Urinary bladder (tissue), 4 donors: ENCODE measurements at places on chromosomes 12 and 14. TPM values are rescaled to one million over a fixed set of nuclear protein-coding genes. Genes with fewer than 3 reads are reported as not detected.

DNA sequence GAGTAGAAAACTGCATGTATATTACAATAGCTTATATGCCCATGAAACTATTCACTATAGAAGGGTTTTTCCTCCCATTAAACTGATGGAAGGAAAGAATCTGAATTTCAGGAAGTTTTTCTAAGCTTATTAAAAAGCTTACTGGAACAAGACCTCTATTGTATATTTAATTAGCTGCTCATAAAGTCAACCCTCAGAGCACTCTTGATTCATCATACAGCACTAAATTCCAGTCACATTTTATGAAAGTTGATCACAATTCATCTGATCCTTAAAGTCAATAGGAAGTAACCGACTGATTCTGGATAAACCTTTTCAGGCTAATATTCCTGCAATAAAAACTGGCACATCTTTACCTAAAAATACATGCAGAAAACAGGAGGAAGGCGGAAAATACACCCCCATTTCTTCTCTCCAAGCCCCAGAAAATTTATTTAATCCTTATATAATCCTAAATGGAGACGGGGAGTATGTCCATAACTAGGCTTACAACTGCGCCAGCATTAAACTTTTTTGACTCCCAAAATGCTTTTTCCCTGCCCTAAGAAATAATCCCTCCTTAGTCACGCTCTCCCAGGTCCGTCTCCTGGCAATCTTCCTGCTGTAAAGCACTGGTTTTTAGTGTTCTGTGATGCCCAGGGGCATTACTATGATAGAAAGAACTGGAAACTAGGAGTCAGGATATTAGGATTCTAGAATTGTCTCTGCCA lies 35.3 kb downstream of the DICER1 start:
- no peak for DNase-seq

- no peak for DNase-seq
Measured at GRCh38 chr12:120581998-120582397, 796 bp upstream of the POP5 start.

- no peak for DNase-seq
Measured at GRCh38 chr14:101399737-101400517, 161.4 kb upstream of the DIO3 start.

ARHGAP9 gene
- 5.2 TPM for polyA plus RNA-seq

DNA sequence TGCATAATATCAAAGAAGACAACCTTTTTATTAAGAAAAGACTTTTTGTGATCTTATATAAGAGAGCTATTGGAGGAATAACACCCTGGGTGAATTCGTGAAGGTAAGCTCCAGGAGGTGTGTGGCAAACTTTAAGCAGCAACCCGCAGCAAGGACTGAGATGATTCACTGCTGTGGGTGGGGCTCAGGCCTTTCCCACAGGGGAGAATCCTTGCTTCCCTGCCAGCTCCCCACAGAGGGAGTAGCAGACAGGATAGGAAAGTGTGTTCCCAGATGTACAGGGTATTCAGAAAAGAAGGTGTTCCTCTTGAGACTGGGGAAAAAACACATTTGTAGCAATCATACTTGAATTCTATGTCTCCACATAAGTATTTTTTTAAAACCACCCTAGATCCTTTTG lies 9.2 kb downstream of the NDUFA12 start:
- DNase-seq: no peak

DNA sequence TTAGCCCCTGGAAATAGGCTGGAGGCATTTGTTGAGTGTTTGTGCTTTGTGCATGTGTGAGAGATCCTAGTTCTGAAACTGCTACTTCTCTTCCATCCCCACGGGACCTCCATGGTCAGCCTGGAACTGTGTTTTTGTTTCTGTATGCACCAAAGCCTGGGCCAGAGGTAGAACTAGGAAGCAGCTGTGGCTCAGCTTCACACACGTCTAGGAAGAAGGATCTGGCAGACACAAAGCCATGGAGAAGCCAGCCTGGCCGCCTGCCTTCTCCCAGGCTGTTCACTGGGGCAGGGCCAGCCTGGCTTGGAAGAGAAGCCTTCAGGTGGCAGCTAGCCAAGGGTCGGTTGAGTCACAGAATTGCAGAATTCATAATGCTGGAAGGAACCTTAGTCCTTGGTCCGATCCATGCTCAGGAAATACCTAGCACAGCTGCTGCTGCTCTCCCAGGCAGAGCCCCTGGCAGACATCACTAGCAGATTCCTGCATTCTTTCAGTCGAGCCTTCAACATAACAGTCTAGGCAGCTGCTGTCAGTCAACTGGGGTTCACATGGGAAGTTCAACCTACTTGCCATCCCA lies 27.0 kb downstream of the RIN3 start:
- peak; percentile 18 for DNase-seq

DNA sequence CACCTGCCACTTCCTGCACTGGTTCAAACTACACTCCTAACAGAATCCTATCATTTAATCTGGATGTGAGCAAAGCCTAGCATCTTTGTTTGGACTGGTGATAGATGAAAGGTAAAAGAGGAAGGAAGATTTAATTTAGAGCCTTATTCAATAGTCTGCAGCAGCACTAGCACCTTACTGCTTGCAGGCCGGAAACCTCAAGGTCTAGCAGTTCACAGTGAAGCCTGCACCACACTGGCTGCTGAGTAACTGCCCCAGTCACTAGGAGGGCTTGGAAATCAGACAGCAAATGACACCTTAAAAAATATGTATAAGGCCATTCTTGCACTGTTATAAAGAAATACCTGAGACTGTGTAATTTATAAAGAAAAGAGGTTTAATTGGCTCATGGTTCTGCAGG lies 358.0 kb downstream of the DAD1 start:
- no peak for DNase-seq

KRT86 gene
- 0.15 TPM for polyA plus RNA-seq
